ENCODE measurements at places on chromosomes 16 and 17.

DNA sequence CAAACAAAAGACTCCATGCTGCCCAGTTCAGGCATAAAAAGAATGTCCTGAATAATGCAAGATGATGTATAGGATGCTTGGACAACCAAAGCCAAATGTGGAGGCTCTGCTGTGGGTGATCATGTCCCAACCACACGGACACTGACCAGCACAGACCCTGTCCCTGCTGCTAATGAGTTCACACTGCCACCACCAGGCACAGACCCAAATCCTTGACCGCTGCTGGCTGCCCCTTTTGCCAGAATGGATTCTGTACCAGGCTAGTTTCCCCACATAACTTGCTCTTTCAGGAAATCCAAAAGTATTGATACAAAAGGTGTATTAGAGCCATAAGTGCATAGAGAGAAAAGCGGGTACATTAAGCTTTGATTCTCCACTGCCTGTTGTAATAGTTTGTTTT lies 60.9 kb downstream of the XYLT1 start:
- no peak for DNase-seq

- DNase-seq: no peak
Observed at GRCh38 chr16:69223882-69224281, 36.9 kb downstream of the SNTB2 start.

GRCh38 chr16:58029410-58029809 lies 3.9 kb downstream of the MMP15 start:
- no peak for DNase-seq

GRCh38 chr17:45410144-45411091 lies 22.3 kb downstream of the ARHGAP27 start:
- no peak for DNase-seq

DNA sequence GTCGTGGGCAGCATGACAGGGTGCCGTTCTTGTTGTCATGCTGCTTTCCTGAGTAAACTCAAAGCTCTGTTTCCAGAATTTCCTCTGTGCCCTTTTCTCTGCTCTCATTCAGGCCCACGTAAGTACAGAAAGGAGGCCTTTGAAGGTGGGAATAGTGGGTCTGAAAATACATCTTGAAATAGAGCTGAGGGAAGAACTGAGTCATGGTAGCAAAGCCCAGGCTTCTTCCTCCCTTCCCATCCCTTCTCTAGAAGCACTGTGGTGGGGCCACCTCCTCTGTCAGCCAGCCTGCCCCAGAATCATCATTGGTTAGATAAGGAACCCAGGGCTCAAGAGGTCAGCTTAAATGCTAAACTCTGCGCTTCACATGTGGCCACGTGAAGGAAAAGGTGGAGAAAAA lies 9.4 kb downstream of the CTRL start:
- DNase-seq: no peak

GRCh38 chr16:3924763-3925162 lies 44.2 kb upstream of the CREBBP start:
- no peak for DNase-seq

DNA sequence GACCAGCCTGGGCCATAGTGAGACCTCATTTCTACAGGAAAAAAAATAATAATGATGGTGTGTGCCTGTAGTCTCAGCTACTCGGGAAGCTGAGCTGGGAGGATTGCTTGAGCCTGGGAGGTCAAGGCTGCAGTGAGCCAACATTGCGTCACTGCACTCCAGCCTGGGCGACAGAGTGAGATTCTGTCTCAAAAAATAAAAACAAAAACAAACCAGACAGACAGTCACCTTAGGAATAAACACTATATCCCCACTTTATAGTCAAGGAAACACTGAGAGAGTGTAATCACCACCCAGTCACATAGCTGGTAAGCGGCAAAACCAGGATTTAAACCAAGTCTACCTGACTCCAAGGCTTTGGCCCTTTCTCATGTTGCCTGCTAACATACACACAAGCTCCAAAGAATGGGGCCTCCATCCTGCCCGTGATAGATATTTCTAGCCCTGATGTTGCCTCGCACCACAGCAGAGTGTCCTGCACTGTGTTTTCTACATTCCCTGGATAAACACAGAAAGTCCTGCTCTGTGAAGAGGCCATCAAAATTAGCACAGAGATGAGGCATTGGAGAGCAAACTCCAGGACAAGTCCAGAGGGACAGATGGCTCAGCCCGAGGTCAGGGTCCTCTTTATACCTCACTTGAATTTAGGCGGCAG lies 66.1 kb upstream of the SMURF2 start:
- DNase-seq: no peak

GRCh38 chr16:19923396-19923795 lies 38.7 kb upstream of the GPRC5B start:
- no peak for DNase-seq

DNA sequence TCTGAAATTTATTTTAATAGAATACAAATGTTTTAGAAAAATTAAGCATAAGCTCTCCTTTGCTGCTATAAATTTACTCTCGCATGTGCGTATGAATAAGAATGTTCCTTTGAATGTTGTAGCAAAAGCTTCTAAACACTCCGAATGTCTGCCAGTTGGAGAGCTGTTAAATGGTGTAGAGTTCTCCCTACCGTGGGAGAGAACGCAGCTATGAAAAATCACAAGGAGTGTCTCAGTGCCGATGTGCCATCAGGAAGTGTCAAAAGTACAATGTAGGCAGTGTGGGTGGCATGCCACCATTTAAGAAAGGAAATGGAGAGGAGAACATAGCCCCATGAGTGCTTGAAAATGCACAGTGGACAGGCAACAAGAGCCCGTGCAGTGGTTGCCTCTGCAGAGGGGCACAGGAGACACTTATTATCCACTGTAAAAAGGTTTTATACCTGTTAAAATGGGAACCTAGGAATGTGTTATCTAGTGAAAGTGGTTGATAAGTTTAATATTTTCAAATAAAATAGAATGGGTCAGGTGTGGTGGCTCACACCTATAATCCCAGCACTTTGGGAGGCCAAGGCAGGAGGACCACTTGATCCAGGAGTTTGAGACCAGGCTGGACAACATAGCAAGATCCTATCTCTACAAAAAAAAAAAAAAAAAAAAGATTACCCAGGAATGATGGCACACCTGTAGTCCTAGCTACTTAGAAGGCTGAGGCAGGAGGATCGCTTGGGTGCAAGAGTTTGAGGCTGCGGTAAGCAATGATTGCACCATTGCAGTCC lies 144.0 kb downstream of the SOCS1 start:
- no peak for DNase-seq

DNA sequence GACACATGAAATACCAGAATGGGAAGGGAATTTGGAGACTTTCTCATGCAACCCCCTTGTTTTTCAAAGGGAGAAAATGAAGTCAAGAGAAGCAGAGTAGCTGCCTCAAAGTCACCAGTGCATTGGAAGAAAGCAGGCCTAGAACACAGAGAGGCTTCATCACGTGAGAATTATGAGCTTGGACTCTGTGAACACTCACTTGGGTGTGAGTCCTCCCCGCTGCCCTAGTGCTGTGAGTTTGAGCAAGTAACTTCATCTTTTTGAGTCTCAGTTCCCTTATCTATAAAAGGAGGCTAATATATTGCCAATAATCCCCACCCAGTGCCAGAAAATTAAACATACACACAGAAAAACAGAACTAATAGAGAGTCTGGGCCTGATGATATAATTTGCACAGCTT lies 315.8 kb downstream of the XYLT1 start:
- no peak for DNase-seq

GRCh38 chr16:3101018-3101840 lies 2.1 kb upstream of the ZSCAN10 start:
- peak; percentile 61 for DNase-seq

- DNase-seq: no peak
Observed at GRCh38 chr16:89026121-89026612, 49.2 kb upstream of the CBFA2T3 start.

DNA sequence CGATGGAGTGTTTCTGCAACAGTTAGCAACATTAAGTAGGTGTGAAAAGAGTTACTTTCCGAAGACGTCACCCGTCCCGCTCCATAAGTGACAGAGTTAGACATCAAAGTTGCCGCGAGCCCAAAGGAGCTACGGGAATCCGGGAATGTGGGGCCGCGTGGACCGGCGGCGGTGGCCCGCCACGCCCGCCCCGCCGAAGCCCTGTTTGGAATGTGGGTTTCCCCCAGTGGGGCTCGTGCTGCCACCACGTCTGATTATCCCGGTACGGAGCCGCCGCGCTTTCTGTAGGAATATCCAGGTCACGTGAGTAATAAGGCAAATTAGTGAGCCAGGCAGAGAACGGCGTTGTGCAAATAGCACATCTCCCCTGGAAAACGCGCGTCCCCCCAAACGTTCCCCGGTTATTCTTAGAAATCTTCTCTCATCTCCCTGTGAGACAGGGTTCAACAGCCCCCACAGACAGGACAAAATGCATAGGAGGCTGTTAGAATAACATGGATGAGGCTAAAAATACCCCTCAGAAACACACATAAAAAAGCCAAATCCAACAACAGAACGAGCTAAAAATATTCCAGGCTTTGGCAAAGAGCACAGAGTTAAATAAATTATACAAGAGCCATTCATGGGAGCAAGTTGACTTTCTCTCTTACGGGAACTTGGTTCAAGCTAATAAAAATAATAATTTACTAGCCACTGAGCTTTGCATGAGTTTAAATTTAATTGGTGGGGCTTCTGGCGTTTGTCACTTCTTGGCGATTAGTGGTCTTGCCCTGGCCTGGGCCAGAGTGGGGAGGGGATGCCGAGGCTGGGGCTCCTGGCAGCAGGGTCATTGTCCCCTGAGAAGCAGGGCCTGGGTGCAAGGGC lies 8.6 kb downstream of the BAHCC1 start:
- DNase-seq: no peak

DNA sequence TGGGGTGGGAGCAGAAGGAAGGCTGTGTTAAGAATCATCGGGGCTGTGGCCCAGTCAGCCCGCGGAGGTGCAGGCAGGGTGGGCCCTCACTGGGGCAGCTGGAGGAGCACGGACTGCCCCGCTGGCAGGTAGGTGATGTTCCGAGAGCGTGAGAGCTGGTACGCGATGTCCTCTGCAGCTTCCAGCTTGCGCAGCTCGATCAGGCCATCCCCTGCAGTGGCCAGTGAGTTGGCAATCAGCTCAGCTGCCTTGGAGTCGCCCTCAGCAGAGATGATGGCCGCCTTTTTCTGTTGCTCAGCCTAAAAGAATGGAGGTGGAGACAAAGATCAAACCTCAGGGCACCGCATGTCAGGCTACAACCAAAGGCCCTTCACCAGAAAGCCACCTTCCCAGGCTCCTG lies 9.8 kb downstream of the PHB1 start:
- no peak for DNase-seq

DNA sequence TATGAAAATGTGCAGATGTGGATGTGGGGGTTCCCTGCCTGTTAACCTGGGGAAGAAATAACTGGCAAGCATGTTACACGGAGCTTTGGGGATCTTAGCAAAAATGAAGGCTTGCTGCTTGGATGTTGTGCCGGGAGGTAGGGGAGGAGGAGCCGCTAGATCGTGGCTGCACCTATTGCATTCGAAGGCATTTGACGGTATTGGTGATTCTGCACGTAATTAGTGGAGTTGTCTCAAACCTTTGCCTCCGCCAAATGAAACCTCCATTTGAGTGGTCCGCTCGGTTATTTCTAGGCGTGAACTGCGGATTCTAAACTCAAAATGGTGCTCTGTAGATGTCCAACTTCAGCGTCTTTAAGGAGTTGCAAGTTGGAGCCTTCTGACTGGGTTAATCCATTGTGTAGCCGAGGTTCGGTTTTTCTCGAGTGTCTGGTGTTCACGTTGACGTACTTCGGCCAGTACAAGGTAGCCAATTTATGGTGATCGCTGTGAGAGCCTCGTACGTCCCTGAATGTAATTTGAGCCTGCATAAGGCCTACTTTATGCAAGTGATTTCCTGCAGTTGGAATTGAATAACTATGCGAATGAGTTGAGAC lies 1.5 kb downstream of the TNRC6C start:
- peak; percentile 40 for DNase-seq

DNA sequence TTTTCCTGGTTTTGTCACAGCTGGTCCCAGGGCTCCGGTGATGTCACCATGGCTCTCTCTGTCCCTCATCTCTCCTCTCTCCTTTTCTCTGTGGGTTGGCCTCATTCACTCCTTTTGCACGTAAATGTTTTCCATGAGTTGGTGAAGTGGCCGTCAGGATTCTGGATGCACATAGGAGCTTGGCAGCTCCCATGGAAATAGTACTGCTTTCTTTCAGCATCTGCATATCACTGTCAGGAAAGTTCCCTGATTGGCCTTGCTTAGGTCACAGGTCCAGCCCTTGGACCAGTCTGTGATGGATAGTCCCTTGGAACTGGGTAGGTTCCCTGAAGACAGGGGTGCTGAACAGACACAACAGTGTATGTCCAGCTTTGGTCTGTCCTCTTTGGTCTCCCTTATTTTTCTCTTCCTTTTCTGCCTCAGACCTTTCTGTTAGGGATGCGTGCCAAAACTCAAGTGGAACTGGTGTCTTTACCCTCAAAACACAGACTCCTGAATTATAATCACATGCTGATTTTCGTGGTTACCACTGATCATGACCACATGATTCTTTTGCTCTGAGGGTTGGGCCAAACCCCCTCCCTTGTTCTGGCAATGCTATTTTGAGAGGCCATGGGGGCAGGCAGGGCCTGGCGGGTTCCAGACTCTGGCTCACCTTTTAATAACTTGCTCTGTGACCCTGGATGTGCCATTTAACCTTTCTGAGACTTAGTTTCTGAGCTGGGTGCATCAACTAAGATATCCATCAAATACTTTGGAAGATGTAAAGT lies 99.0 kb downstream of the MSI2 start:
- no peak for DNase-seq

DNA sequence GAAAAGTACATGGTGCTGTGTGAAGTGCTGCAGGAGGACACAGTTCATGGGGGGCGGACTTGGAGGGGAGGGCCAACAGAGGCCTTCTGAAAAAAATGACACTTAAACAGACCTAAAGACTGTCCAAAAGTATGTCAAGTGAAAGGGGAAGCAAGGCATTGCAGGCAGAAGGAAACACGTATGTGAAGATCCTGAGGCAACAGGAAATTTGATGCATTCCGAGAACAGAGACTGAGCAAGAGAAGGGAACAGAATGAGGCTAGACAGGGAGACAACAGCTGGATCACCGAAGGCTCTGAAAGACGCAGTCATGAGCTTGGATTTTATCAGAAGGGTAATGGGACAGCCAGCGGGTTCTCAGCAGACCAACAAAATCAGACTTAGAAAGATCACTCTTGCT lies 1.1 kb downstream of the IFT20 start:
- no peak for DNase-seq

DNA sequence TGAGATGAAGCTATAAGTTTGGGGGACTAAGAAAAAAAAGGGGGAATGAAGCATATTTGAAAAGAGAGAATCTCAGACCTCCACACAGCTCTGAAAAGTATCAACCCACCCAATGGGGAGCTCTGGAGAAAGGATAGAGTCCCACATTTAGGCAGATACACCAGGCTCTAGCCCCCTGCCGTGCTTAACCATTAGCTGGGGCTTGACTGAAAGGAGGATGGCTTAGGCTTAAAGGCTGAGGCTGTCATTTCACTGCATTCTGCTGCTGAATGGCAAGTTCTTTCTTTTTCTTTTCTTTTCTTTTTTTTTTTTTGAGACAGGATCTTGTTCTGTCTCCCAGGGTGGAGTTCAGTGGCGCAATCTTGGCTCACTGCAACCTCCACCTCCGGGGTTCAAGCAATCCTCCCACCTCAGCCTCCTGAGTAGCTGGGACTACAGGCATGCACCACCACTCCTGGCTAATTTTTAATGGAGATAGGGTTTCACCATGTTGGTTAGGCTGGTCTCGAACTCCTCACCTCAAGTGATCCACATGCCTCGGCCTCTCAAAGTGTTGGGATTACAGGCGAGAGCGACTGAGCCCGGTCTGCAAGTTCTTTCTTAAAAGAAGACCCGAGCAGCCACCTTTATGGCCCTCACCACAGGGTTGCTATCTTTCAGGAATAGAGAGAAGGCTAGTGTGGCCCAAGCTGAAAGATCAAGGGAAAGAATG lies 9.0 kb upstream of the MMP2 start:
- no peak for DNase-seq

- no peak for DNase-seq
Observed at GRCh38 chr17:42598905-42599304, 10.3 kb downstream of the RETREG3 start.

GRCh38 chr16:57621521-57622271 lies 6.7 kb upstream of the ADGRG1 start:
- no peak for DNase-seq
